ENCODE measurements at places on chromosomes 7 and 10.

DNA sequence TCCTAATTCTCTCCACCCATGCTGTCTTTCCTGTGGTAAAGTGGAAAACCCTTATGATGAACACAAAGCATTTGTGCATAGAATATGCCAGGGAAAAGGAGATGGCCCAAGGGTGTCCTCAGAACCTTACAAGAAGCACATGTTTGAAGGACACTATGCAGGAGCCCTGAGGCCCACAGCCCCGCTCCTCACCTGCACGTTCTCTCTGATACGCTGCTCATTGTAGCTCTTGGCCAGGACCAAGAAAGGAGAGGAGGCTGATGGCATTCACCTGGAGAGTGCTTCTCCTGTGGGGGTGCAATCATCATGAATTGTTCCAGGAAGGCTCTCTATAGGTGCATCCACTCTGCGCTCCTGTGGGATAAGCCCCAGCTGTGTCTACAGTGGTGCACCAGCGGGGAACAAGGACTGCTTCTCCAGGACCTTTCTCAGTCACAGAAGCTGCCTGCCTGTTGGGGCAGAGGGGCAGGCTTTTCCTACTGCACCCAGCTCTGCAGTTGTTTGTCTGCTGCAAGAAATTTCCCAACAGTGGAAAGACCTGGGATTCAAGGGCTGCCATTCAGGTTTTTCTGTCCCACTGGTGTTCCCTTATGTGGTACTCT lies 19.9 kb downstream of the AKR1C2 start:
- no peak for DNase-seq
- H3K4me1 ChIP-seq, result no peaks in the 10 kb centered on the region
- no peaks in the 10 kb centered on the region for H3K27me3 ChIP-seq

- no peaks in the 10 kb centered on the region for H3K4me1 ChIP-seq
- no peak overlapping the region for H3K4me3 ChIP-seq
- H3K27me3 ChIP-seq, result no peaks in the 10 kb centered on the region
- H3K36me3 ChIP-seq, result no peaks in the 10 kb centered on the region
- DNase-seq, result no peak
These were observed 867.6 kb downstream of the SORCS1 start for GRCh38 chr10:106296750-106297392.

DNA sequence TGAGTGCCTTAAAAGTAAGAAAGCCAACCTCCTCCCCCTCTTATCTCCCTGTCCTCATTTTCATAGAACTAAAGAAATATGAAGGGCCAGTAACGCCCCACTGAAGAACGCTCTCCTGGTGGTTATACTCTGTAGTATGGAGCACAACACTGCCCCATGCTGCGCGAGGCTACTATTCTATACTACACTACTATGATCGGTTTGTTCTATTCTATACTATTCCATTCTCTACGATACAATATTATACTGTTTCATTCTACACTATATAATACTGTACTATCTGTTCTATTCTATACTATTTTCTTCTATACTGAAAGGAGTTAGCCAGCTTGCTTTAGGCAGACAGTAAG lies 34.8 kb downstream of the DIP2C start:
- H3K4me3 ChIP-seq, result no peak overlapping the region
- H3K4me1 ChIP-seq, result no peaks in the 10 kb centered on the region
- no peak overlapping the region for H3K27ac ChIP-seq
- no peak for DNase-seq
- no peaks in the 10 kb centered on the region for H3K27me3 ChIP-seq

GRCh38 chr7:158175779-158176178 lies 411.8 kb downstream of the PTPRN2 start:
- H3K4me3 ChIP-seq, result no peak overlapping the region

GRCh38 chr10:87930934-87931835 lies 67.8 kb downstream of the PTEN start:
- no peaks in the 10 kb centered on the region for H3K36me3 ChIP-seq
- H3K27ac ChIP-seq, result no peak overlapping the region
- H3K27me3 ChIP-seq, result no peaks in the 10 kb centered on the region
- H3K4me3 ChIP-seq, result no peak overlapping the region
- no peak for DNase-seq

Measured in effector memory CD4-positive, alpha-beta T cell (primary cell).